ENCODE measurements at places on chromosomes 7 and 10. TPM values are rescaled to one million over a fixed set of nuclear protein-coding genes. Genes with fewer than 3 reads are reported as not detected.

- no peak for DNase-seq
Measured at GRCh38 chr7:25857376-25858067, 294.5 kb upstream of the NFE2L3 start.

DNA sequence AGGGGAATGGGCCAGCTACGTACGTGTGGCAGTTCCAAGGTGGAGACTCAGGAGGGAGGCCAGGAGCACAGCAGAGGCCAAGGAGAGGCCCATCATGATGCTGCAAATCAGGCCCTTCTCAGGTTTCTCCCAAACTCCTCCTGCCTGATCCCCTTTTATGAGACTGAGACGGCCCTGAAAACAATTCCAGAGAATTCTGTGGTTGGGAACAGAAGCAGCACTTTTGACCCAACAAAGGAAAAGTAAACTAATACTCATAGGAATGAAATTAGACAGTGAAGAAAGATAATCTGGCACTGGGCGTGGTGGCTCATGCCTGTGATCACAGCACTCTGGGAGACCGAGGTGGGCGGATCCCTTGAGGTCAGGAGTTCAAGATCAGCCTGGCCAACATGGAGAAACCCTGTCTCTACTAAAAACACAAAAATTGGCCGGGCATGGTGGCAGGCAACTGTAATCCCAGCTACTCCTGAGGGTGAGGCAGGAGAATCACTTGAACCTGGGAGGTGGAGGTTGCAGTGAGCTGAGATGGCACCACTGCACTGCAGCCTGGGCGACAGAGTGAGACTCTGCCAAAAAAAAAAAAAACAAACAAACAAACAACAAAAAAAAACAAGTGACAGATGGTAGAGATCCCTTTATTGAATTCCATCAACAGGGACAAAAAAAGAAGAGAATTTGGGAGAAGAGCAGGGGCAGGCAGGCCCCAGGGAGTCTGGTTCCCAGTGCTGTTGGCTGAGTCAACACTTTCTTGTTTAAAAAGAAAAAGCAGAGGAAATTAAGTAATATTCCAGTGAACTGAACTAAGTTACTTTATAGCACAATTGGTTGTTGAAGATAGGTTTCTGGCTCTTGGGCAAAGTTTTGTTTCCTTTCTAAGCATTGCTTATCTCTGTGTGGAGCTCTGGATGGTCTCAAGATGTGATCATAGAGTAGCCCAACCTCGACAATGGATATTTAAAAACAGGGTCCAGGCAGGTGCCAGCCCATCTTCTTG lies at the start of gene CCL26:
Gene CCL26, minus strand, starts transcription at position 131 of the 997 bp plus-strand sequence. Its CDS starts 35 bp downstream, at position 96.
- DNase-seq, result peak; percentile 93

DNA sequence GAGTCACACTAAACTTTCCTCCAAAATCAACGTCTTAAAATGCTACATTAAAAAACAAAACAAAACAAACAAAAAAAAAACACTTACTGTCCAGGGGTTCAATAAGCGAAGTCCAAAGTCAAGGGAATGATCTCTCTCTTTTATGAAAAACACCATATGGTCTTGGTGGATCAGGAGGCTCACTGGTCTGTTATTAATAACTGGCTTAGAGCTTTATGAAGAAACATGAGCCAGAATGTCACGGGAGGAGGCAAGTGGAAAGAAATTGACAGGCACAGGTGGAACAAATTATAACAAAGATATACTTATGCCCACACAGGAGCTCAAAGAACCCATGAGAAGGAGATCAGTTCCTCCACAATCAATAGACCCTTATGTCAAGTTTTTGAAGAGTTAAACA lies at the start of gene MRLN:
Gene MRLN, minus strand, starts transcription at position 189 of the 400 bp plus-strand sequence.
- no peak for DNase-seq

GRCh38 chr10:96960872-96961271 lies 128.8 kb downstream of the LCOR start:
- peak; percentile 19 for DNase-seq

The PLAC9 gene
- total RNA-seq, result 2.3 TPM

GRCh38 chr7:127713758-127714157 lies 61.8 kb downstream of the SND1 start:
- no peak for DNase-seq

The TMEM130 gene
- total RNA-seq, result 8.9 TPM

The PDGFA gene
- 47.1 TPM for total RNA-seq

The DOCK4 gene
- total RNA-seq, result 31.4 TPM

The NFE2L3 gene
- 49.0 TPM for total RNA-seq

DNA sequence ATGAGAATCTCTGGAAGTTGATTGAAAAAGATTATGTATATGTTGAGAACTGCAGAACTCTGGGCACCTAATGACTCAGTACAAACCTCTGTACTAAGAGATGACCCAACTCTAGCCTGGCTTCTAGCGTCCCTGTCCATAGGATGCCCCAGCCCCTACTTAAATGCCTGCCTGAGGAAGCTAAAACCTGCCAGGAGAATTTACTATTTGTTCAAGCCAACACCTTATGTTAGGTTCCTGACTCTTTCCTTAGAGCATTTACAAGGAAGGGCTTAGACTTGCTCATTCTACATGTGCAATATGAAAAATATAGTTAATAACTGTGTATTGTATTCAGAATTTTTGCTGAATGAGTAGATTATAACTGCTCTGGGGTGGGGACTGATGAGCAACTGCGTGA lies 37.5 kb upstream of the AOAH start:
- no peak for DNase-seq

GRCh38 chr7:41163991-41164390 lies 538.9 kb downstream of the INHBA start:
- no peak for DNase-seq

The GCK gene
- total RNA-seq, result 0.24 TPM

GRCh38 chr7:156173748-156174353 lies 361.6 kb upstream of the SHH start:
- DNase-seq, result no peak

The MAP3K8 gene
- 5.1 TPM for total RNA-seq

The ZSCAN21 gene
- 11.1 TPM for total RNA-seq

GRCh38 chr7:28695300-28696295 lies 262.5 kb downstream of the TRIL start:
- no peak for DNase-seq

The CSGALNACT2 gene
- total RNA-seq, result 30.9 TPM

The PRKRIP1 gene
- total RNA-seq, result 35.1 TPM

- DNase-seq, result no peak
Measured at GRCh38 chr10:46239247-46239646, 47.5 kb upstream of the ANTXRL start.

DNA sequence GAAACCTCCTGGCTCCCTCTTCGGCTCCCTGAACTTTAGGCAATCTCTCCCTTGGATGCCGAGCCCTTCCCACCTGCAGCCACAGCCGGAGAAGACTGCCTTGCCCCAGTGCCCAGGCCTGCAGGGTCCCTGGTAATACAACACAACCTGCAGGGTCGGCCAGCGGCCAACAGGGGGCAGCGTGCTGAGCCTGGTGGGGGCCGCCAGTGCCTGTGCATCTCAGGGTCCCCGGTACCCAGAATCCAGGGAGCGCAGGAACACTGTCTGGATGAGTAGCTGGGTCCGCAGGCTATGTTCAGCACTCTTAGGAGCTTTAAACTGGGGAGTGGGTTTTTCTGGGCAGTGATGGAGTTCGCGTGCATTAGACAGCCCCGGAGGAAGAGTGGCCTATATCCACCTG lies 17.5 kb upstream of the C10orf71 start:
- no peak for DNase-seq

GRCh38 chr7:2619116-2619515 lies 12.7 kb upstream of the TTYH3 start:
- peak; percentile 71 for DNase-seq

DNA sequence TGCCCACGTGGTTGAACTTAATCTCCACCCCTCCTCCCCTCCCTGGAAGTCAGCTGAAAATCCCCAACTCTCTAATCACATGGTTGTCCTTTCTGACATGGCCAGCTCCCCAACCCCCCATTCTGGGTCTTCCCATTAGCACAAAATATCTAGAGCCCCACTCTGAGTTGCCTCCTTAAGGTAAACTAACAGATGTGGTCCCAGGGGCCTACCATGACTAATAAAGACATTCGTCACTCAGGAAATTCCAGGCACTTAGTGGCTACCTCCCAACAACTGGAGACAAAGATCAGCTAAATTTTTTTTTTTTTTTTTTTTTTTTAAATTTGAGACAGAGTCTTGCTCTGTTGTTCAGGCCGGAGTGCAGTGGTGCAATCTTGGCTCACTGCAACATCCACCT lies 21.1 kb downstream of the CCDC126 start:
- peak; percentile 18 for DNase-seq

The SPDYE6 gene
- total RNA-seq, result not detected

Data from astrocyte (in vitro differentiated cells and primary cell).